ENCODE measurements at places on chromosomes 7 and 10.

GRCh38 chr10:131571346-131571745 lies 259.8 kb upstream of the TCERG1L start:
- DNase-seq: no peak

DNA sequence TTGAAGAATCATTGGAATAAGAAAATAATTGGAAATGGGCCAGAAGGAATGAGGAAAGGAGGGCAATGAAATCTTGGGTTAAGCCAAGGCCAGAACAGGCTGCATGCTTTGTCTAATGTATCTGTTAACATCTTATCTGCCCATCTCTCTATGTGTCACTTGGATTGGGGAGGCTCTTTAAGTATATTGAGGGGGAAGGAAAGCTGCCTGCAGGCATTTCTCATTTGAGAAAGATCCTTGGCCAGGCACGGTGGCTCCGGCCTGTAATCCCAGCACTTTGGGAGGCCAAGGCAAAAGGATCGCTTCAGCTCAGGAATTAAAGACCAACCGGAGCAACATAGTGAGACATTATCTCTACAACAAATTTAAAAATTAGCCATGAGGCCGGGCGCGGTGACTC lies 14.3 kb downstream of the PCBD1 start:
- DNase-seq: no peak

- no peak for DNase-seq
Observed at GRCh38 chr7:2037808-2038522, 194.8 kb downstream of the MAD1L1 start.

- no peak for DNase-seq
Observed at GRCh38 chr7:25208525-25209221, 19.6 kb downstream of the NPVF start.

- peak; percentile 59 for DNase-seq
Observed at GRCh38 chr10:73850863-73851461, 23.4 kb downstream of the CAMK2G start.
